Caki2 (cell line): ENCODE measurements at places on chromosomes 7 and 10. TPM values are rescaled to one million over a fixed set of nuclear protein-coding genes. Genes with fewer than 3 reads are reported as not detected.

DNA sequence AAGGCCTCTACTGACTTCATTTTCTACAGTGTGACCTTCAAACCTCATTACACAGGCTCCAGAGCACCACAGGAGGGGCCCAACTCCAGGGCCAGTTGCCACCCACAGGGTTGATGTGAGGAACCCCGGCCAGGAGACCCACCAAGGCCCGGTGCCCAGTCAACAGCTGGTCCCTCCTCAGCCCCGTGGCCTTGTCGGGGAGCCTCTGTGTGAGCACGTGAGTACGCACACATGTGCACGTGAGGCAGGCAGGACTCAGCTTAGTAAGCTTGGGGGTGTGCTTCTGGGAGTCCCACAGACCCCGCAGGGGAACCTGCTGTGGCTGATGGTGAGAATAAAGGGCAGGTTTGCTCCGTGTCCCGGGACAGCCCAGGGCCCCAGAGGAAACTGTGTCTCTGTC lies 104.5 kb downstream of the VIPR2 start:
- DNase-seq, result no peak

DNA sequence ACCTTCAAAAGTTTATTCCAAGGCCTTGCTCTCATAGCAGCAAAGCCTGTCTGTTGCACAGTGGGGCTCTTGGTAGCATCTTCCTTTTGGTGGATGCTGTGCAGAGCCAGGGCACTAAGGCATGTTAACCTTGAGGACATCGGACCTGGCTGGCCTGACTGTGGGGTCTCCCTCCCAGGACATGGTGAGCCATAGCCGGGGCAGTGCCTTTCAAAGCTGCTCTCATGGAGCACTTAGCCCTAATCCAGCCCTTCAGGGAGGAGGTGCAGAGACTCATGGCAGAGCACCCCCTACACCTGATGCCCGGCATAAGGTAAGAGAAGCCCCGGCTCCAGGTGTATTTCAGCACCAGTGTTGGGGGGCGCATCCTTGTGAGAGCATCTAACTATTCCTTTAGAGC lies 941.4 kb upstream of the ZNF722 start:
- no peak for DNase-seq

DNA sequence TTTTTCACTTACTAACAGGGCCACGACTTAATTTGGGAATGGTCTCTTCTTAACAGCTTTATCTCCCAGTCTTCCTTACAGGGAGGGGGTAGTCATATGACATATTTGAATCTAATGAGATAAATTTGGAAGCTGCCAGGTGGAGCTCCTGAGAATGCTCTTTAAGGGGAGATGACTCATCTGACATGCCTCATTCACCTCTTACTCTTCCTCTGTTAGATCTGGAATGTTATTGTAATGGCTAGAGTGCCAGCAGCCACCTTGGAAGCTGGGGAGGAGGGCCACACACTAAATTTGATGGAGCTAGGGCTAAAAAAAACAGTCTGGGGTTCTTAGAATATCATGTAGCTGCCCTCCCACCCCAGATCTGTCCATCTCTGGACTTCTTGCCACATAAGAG lies 22.7 kb downstream of the HECW1 start:
- DNase-seq, result peak; percentile 25

- no peak for DNase-seq
Observed at GRCh38 chr10:131848741-131849590, 51.8 kb upstream of the PPP2R2D start.

GRCh38 chr10:97325754-97326153 lies 6.7 kb downstream of the FRAT1 start:
- no peak for DNase-seq

PLA2G12B gene
- total RNA-seq, result not detected in 2 replicates

NOBOX gene
- total RNA-seq, result not detected in 2 replicates

DNA sequence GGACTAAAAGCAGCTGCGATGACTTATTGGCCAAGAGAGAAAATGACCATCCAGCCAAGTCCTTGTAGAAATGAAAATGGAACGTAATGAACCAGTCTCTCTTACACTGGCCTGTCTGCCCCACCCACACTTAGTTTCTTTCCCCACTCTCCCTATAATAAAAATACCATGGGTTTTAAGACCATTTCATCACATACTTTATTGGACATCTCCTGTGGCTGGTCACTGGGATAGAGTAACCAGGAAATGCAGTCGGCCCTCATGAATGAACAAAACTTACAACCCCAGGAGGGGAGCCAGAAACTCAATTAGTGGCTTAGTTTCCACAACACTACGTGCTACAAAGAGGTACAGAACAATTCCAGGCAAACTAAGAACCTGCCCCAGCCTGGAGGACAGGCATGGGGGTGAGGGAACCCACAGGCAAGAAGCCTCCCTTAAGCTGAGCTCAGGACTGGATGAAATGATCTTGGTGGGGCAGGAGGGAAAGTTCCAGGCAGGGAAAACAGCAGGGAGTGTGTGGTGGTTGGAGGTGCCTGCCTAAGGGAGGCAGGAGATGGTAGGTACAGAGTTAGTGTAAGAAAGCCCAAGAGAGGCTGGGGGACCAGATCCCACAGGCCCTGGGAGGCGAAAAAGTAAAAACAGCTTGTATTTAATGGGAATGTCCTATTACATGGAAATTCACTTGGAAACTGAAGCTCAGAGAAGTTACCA lies 29.6 kb downstream of the MKI67 start:
- no peak for DNase-seq

NRG3 gene
- total RNA-seq, result 0.87 and 0.95 TPM in 2 replicates

- no peak for DNase-seq
Observed at GRCh38 chr10:113138937-113139585, 189.0 kb downstream of the TCF7L2 start.
